ENCODE measurements at places on chromosomes 12 and 14.

DNA sequence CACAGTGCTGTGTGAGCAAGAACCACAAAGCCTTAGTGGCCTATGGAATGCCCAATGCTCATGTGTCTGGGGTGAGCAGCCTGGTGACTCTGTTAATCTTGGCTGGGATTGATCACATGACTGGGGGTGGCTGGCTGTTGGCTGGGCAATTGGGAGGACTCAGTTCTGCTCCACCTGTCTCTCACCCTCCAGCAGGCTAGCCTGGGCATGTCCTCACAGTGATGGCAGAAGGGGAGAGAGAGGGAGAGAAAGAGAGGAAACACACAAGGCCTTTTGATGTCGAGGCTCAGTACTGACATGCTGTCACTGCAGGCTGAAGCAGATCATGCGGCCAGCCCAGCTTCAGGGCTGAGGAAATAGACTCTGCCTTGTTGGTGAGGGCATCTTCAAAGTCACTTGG lies 136.8 kb downstream of the TBX5 start:
- no peak for DNase-seq

DNA sequence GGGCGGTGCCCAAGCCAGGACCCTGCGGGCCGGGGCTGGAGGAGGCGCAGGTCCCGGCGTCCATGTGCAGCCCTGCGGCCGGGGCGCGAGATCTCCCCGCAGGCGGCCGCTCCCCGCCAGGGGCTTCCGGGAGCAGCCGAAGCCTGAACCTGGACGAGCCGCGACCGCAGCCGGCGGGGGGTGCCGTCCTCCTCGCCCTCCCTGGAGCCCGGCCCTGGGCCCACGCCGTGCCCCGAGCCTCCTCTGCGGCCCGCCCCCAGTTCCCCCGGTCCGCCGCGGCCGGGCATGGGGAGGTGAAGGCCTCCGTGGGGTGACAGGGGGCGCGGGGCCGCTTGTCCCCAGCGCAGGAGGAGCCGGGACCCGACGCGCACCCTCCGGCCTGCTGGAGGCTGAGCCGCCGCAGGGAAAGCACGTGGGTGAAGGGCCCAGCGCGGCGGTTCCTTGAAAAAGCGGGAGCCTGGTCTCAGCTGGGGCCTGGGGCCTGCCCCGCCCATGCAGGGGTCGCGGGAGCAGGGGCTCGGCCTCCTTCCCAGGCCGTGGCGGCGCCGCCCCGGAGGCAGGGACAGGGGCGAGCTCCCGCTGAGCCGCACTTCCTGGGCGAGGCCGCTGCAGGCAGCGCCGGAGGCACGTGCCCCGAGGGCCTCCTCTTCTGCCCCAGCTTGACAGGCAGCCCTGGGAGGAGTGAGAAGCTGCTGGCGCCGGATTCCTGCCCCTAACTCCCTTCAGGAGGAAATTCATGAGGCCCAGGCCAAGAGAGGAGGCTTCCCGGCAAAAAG lies 55.6 kb upstream of the PPP2R5C start:
- DNase-seq, result peak; percentile 59

- DNase-seq, result no peak
Measured at GRCh38 chr14:29861996-29862395, 65.7 kb downstream of the PRKD1 start.

DNA sequence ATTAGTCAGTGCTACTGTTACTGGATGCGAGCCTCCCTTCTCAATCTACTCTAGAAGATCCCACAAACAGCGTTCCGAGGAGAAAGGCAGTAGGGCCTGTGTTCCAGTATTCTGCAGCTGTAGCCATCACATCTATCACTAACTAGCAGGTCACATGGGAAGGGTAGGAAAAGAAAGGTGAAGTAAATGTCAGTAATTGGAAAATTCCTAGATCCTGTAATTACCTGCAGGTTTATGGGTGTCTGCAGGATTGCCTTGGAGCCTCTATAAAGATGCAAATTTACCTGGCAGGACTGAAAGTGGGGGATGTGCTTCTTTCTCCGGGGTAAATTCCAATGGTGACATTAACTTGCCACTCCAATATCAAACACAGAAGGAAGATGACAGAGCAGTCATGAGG lies 77.8 kb downstream of the FERMT2 start:
- DNase-seq, result no peak

DNA sequence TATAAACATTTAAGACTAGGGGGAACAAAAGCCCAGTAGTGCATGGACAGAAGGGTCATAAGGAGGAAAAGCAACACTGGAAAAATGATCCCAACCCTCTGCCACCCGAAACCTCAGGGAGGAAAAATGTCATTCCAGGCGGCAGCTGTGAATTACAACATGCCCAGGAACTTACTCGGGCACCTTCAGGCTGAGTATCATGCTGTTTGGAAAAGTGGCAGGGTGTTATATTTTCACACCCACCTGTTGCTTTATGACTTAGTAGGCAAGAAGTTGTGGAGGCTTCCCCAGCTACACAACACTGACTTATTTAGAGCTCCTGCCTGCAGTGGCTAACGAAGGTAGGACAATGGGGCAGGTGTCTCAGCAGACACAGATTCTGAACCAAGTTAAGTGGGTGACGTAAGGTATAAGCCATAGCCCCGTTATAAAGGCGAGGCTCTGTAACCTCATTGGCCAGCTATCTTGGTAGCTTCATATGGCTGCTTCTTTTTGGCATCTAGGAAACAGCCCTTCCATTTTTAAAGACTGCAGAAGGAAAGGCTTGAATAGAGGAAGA lies 96.1 kb upstream of the IFNG-AS1 start:
- DNase-seq, result no peak

DNA sequence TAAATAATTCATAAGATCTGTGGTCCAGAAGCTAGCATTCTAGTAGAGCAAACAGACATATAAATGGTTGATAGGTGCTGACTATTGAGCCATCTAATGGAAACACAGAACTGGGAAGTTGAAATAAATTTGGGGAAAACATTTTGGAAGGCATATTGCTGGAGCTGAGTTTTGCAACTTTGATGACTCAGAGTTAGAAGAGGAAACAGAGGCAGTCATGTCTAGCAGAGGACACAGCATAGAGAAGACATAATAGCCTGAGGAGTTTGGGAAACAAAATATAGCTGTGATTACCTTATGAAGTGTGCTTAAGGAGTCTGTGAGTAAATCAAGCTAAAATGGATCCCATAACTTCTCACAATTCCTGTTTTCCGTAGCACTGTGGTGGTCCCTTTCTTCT lies 86.9 kb upstream of the FLRT2 start:
- DNase-seq, result no peak

- DNase-seq, result no peak
Measured at GRCh38 chr14:67646131-67646530, 26.4 kb downstream of the ARG2 start.

DNA sequence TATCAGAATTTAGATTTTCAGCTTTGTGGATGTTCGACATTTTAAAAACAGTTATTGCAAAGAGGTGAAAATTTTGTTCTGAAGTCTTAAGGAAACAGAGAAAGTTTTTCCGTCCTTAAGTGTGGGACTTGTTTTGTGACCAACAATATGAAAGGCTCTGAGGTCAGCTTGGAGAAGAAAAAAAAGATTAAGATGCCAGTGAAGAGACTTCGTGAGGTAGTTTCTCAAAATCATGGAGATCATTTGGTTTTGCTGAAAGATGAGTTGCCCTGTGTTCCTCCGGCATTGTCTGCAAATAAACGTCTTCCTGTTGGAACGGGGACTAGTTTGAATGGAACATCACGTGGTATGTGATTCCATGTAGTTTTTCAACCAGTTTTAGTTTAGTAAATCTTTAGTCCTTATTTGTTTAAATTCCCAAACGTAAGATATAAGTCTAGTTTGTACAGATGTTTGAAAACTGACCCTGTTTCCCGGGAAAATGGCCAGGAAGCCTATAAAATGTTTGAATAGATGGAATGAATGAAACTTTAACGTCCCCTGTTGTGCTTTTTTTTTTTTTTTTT lies 682 bp downstream of the KIAA0586 start:
- no peak for DNase-seq

GRCh38 chr12:61385771-61386170 lies 874.4 kb upstream of the USP15 start:
- no peak for DNase-seq

GRCh38 chr14:85317491-85318021 lies 212.4 kb upstream of the FLRT2 start:
- no peak for DNase-seq

- no peak for DNase-seq
Measured at GRCh38 chr12:105200385-105200784, 35.6 kb downstream of the APPL2 start.

- DNase-seq, result no peak
Measured at GRCh38 chr12:66851134-66851533, 172.3 kb upstream of the GRIP1 start.

- DNase-seq, result no peak
Measured at GRCh38 chr12:106648736-106649135, 65.9 kb downstream of the RFX4 start.

GRCh38 chr12:42606471-42606870 lies 16.9 kb upstream of the PRICKLE1 start:
- DNase-seq, result no peak

DNA sequence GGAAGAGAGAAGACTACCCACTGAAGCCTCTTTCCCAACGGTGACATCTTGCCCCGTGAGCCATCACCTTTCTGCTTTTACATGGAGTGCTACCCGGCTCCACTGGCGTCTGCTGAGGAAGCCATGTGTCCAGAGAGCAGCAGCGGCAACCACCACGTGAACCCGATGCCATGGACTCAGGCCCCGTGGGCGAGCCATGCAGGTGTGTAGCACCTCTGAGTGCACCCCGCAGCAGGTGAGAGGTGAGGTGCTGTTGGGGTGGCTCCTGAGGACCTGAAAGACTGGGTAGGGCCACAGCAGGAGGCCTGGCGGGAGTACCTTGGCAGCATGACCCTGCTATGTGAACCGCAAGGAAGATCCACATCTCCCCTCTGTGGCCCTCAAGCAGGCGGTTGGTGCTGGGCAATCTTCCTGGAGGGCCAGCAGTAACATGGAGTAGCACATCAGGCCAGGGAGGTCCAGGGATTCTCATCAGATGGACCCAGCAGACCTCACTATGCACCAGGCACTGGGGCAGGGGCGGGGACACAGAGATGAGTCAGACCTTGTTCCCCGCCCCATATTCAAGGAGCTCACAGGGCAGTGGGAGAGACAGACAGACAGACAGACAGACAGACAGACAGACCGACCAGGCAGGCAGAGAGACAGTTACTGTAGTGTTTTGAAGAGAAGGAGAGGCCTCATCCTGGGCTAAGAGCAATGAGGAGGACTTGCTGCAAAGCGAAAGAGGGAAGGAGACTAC lies 129.6 kb downstream of the PAPOLA start:
- peak; percentile 19 for DNase-seq

GRCh38 chr12:7542813-7543212 lies 39.2 kb upstream of the CD163 start:
- DNase-seq, result no peak

DNA sequence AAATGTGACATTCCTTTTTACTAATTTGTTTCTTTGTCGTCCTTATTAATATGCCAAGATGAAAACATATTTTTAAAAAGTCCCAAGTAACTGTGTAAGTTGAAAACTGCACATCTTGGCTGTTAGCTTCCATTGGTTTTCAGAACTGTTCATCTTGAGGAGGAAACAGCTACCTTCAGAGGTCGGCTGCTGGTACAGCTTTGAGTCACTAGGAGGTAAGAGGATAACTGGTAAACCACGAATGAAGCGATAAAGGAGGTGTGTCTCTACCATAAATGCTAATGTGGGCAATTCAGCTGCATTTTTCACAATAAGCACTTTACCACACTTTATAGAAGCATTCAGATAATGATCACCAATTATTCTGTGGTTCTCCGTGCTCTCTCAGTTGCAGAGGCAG lies 137.5 kb upstream of the KRAS start:
- DNase-seq, result no peak

GRCh38 chr12:106256524-106256923 lies 8.7 kb upstream of the CKAP4 start:
- DNase-seq, result no peak

GRCh38 chr12:128381946-128382345 lies 115.0 kb downstream of the TMEM132C start:
- DNase-seq, result no peak

GRCh38 chr14:37658156-37658555 lies 62.7 kb downstream of the TTC6 start:
- no peak for DNase-seq

GRCh38 chr12:12115514-12115913 lies 44.8 kb downstream of the BCL2L14 start:
- DNase-seq, result no peak

DNA sequence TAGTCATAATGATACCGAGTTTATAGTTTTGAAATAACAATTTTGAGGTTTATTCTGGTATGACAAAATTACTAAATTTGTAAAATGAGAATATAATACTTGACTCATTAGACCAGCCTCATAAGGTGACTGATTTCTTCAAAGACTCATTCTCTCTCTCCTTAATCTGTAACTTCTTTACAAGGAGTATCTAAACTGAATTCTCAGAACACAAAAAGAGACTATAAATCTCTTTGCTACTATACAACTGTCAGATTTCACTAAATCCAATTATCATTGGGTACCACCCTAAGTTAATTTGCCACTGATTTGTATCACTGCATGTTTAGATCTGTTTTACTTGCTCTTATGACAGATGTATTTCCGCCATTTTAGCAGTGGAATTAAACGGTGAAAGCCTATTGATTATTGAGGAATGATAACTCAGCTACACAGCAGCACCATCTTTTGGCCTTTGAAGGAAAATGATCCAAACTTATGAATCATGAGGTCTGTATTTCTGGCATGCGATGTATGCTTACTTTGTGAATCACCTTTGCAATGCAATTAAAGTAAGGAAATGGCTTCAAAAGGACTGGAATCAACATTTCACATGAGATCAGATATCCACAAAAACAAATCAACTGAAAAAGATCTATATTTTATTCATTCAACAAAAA lies 161.2 kb downstream of the RERGL start:
- DNase-seq, result no peak

DNA sequence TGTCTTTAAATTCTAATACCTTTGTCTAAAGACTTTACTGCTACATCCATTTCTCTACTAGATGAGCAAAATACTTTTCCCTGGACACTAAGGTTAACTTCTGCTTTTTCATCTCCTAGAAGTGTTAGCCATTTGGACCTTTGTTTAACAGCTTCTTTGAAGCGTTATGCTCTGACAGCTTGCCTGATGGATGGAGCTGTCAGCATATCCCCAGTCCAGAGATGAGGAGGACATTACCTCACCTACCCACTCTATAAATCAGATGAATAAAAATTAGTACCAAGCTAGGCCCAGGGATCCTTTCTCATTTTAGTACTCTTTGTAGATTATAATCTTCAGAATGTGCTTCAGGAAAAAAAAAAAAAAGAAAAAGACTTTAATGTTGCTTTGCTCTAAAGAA lies 222.7 kb downstream of the PELI2 start:
- no peak for DNase-seq

- peak; percentile 66 for DNase-seq
Measured at GRCh38 chr12:13941258-13942249, 39.8 kb downstream of the GRIN2B start.

DNA sequence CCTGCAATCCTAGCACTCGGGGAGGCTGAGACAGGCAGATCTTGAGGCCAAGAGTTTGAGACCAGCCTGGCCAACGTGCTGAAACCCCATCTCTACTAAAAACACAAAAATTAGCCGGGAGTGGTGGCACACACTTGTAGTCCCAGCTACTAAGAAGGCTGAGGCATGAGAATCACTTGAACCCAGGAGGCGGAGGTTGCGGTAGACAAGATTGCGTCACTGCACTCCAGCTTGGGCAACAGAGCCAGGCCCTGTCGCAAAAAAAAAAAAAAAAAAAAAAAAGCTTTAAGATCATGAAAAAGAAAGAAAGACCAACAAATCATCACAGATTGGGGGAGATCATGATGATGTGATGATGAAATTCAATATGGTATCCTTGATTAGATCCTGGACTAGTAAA lies 30.6 kb downstream of the WDR89 start:
- DNase-seq, result no peak
